T-helper 2 cell (primary cell): ENCODE measurements at places on chromosomes 3 and 15.
A peak's percentile ranks its signal among the peaks of the same experiment; 100 is the strongest.

DNA sequence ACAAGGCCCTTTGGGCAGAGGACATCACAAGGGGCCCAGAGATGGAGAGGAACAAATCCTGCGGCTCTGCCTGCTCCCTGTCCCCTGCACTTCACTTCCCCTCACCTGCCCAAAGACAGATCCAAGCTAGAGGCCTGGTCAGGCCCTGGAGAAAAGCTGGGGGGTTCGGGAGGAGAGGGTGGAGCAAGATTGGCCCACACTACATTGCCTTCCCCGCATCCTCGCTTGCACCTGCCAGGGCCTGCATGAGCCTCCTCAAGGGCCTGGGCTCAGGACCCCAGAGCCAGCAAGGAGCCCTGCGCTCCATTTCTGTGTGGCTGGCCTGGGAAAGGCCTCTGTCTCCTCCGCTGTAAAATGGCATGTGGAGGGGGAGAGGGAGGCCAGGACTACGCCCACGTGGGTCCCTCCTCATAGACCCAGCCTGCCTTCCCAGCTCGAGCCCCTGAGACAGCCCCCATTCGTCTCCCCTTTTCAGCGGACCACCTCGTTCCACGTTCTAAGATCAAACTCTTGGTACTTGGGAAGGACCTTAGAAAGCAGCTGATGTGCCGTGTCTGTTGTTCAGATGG, 106.0 kb downstream of the HMG20A start:
- no peak for DNase-seq

DNA sequence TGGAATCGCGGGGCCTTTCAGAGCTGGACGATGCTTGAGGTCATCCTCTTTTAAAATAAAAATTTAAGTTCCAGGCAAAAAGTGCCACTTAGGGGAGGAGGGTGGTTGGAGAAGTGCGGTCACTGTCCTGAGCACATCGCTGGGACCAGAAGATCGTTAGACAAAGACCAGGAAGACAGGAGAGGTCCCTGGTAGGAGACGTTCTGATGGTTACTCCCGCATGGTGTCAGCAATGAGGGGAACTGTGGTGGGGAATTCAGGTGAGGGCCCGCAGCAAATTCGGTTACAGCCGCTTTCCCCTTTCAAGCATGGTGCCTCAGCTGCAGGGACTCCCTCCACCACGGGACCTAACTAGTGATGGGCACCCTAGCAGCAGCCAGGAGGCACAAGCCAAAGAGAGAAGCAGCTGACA, 1.0 kb upstream of the ISY1 start:
- DNase-seq, result no peak

- no peak for DNase-seq
Measured at GRCh38 chr3:156605686-156606605, 51.0 kb upstream of the SSR3 start.

DNA sequence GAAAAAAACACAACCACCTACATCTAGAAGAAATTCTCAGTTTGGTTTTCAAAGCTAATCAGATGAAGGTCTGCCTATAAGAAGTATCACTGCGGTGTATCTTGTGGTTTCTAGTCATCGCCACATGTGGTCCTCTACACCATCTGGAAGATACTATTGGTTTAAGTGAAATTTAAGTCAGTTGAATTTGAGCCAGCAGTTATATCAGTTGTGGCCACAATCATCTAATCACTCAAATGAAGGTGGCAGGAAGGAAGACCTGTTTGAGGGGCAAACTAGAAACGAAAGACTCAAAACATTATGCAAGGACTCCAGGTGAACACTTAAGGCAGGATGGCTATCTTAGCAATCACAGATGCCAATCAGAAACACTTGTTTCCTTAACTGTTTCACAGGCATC, 48.7 kb downstream of the ETV5 start:
- peak; percentile 83 for DNase-seq

DNA sequence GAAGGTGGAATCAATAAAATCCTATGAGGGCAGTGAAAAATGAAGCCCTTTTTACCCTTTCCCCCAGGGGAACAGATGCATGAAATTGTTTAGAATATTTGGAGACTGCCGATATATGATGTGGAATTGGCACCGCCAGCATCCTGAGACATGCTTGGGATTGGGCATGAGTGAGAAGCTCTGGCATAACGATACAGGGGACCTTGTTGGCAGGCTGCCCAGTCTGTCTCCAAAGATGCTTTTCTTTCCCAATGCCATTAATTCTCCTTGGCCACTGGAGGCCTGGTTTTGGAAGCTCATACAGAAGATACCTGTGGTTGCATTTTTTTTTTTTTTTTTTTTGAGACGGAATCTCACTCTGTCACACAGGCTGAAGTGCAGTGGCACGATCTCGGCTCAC, 800.6 kb upstream of the LMCD1 start:
- DNase-seq, result no peak

DNA sequence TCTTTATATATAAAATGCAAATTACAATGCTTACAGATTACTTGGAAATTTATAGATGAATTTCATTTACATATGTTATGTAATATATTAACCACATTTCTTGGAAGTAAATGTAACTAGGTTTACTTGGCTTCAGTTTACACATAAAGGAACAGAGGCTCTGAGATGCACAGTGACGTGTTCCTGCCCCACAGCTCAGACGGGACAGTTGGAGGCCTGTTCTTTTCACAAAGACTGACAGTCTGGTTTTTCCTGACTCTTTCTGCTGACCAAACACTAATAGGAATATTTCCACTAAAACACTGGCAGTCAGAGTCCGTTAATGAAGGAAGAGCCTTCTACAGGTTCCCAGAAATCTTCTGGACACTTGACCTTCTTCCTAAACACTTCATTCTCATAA, 336.1 kb downstream of the MFSD1 start:
- DNase-seq, result no peak

DNA sequence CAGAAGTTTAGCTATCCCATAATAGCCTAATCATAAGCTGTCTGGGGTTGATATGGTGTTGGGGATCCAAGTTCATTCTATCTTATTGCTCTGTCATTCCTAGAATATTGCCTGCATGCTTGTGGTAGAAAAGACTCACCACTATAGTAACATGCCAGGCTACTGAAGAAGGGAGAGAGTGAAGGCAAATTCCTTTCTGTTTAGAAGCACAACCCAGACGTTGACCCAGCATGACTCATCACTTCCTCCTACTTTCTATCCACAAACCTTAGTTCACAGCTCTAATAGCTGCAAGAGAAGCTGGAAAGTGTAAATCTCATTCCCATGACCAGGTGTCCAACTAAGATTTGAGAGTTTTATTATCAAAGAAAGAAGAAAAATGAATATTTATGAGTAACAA, 57.8 kb upstream of the NMD3 start:
- no peak for DNase-seq

GRCh38 chr3:145006271-145006670, 1034.6 kb downstream of the DIPK2A start:
- DNase-seq, result no peak

DNA sequence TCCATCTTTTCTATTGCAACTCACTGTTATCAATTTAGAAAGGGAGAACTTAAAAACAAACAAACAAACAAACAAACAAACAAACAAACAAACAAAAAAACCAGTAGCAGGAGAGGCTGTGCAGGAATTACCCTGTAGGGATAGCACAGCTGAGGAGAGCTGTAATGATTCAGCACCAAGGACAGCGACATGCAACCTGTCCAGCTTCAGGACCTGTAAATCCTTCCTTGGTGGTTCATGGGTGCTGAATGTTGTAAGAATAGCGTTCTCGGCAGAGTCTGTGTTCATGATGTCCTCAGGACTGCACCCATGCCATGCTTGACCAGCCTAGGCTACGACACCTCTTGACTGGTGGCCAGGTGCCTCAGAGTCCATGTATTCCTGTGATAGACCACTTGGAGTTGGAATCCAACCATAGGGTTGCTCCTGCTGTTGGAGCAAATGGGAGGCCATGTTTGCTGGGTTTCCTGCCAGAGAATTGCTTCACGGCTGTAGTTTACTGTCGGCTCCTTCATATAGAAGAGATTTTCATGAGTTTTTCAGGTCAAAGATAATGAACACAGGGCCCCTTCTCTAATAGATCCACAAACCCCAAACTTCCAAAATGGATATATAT, 65.9 kb downstream of the CACNA2D3 start:
- peak; percentile 50 for DNase-seq

GRCh38 chr3:39147711-39148434, 5.5 kb downstream of the CSRNP1 start:
- DNase-seq, result no peak

DNA sequence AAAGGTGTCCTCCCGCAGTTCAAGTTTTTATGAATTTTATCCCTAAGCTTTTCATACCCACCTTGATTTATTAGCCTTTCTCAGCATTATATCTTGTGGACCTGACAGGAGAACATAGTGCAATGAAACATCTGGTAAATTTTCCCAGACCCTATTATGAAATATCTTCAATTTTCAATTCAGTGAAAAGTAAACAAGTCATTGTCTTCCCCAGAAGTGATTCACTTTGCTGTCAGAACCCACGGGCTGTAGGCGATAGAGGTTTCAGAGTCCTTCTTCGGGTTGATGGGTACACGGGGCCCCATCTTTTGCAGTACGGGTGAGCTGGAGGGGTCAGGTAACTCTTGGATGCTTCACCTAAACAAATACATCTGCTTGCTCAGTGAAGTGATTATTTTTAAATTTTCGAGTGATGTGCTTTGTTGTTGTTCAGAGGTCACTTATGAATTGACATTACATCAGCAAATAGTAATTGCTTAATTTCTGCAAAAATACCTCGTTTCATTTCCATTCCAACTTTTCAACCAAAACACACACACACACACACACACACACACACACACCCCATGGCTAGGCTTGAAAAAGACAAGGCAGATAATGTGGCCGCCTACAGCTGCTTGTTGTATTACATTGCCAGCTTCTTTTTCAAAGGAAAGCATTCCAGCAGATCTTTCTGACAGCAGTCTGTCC, 102.9 kb downstream of the SEMA6D start:
- DNase-seq, result no peak

- DNase-seq, result no peak
Measured at GRCh38 chr3:64568895-64569517, 118.8 kb downstream of the ADAMTS9 start.

GRCh38 chr3:126713199-126713598, 9.2 kb downstream of the CHCHD6 start:
- DNase-seq, result no peak

GRCh38 chr3:63864008-63864964, 619 bp downstream of the ATXN7 start:
- DNase-seq, result peak; percentile 34

DNA sequence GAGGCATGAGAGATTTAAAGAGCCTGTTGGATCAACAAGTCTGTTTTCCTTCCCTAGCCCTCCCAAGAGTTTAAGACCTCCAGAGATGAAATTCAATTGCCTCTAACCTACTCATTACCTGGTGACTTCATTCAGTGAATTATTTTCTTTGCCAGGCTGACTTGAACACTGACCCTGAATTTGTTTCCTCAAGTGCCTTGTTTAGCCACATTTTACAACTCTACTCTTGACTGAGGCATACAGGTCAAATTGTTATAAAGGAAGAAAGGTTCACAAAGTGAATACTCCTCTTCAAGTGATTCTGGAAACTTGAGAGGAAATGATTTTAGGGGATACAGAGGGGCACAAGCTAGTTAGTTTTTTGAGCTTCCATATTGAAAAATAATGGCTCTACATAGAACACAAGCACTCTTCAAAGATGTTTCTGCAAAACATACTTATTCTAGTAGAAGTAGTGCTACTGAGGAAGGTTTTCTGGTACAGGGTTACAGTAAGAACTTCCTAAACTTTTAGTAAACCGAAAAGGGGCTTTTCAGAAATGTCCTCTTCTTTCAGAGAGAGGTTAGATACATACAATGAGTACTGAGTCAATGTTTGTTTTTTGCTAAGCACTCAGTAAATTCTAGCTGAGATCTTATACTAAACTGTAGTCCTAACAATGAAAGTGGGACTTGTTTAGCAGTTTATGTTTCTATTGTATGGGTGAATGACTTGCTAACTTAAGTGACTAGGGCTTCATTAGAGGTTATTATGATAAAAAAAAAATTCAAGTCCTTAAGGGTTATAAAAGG, 137.4 kb upstream of the SATB1 start:
- no peak for DNase-seq

DNA sequence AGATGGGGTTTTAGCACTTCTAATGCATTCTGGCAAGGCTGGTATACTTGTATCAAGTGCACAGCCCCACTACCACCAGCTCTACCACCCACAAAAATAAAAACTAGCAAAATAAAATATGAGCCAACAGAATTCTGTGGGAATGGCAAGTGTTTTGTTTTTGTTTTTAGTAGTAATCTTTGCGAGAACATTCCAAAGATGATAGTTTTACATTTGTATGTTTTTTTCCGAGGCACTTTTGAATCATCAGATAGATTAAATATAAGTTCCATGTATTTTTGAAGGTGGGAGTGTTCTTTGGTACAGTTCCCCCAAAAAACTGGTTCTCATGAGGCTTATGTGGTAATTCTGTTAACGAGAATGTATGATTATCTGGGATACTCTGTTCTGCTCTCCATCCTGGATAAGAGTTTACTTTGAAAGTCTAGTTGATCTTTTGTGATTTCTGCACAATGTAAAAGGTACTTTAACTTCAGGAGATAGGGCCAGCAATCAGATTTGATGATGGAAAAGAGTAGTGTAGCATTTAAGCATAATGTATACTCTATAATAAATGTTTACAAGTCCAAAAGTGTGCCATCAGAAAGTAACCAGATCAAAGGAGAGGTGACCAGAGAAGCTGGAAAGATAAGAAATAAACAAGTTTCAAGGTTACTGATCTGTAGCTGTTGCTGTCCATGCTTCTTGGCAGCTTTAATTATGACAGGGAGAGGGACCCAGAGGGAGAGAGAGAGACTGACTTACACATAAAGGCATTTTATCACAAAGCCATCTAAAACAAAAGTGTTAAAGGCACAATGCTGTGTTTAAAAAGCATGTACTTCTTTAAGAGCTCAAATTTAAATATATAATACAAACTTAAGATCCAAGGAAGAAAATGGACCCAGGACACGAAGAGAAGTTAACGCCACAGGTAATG, 130.9 kb downstream of the PGPEP1L start:
- no peak for DNase-seq

DNA sequence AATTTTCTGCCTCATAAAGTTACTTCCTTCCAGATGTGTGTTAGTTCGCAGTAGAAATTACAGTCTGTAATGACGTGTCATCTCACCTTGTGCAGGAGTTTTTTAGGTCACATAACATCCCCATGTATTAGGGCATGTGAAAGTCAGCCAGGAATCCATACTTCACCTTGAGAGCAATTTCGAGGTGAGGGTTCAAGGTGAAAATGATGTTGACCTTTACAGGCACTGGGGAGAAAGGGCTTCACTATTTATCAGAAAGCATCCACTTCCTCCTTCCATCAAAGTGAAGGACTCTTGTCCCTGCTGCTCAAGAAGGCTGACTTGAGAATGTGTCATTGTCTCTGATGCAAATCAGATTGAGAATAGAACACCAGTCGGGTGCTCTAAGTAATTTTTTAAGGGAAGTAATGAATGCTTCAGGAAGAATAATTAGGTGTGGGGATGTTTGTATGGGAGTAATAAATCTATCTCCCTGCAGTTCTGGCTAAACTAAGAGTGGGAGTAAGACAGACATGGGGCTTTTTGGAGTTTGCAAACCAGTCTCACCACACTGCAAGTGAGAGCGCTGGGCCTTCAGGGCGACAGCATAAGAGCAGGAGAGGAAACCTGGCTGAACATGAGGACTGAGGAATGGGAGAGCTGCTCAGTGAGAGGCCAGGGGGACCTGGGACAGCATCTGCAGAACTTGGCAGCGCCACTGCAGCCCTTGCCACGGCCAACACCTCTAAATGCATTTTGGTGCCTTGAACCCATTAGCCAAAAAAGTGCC, 85.9 kb upstream of the IL12A start:
- DNase-seq, result no peak
